ENCODE measurements at places on chromosomes 11 and 22. TPM values are rescaled to one million over a fixed set of nuclear protein-coding genes. Genes with fewer than 3 reads are reported as not detected.

The SRRD gene
- 20.6 TPM for total RNA-seq

The TSGA10IP gene
- total RNA-seq = not detected

The HPS4 gene
- total RNA-seq = 41.7 TPM

The CLCF1 gene
- 0.39 TPM for total RNA-seq

The ZNF143 gene
- 48.2 TPM for total RNA-seq
